Stimulated activated CD8-positive, alpha-beta memory T cell treated with anti-CD3 and anti-CD28 coated beads, Interleukin-12 subunit alpha, Interleukin-12 subunit beta, amount 100 ng/mL, for 4 hours (primary cell): ENCODE measurements at places on chromosomes 6 and 20.

DNA sequence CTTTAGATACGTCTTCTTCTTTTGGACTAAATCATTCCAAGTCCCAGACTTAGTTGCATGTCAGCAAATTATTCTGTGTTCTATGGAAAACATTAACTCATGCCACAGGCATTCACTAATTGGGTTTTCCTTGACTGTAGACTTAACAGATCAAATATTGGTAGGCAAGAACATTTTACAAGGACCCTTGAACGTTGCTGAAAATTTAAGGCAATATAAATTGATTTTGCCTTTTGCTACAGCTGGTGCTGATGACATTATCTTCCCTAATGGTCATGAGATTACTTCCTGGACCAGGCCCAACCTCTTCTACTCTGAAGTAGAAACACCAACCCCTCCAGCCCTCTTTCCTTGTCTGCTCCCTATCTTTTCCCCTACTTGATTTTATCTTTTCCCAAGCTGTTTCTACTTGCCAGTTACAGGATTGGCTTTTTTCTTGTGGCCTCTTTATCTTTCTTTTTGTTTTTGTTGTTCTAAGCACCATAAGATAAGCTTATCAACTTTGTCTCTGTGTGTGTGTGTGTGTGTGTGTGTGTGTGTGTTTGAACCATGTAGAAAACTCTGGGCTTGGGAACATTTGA is 514.0 kb upstream of the SOX4 start:
- no peak for DNase-seq

DNA sequence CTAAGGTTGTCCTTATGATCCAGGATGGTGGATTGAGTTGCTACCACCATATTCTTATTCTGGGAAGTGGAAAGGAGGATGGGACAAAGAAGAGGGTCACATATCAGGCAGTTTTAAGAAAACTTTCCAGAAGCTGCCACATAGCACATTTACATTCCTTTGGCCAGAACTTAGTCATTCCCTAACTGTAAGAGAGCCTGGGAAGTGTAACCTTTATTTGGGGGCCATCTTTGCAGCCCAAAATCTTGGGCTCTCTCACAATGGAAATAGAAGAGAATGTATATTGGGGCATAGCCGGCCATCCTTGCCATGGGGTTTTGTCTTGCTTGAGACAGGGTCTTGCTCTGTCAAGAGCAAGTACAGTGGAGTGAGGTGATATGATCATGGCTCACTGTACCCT is 8.4 kb downstream of the ZNF341 start:
- no peak for DNase-seq

DNA sequence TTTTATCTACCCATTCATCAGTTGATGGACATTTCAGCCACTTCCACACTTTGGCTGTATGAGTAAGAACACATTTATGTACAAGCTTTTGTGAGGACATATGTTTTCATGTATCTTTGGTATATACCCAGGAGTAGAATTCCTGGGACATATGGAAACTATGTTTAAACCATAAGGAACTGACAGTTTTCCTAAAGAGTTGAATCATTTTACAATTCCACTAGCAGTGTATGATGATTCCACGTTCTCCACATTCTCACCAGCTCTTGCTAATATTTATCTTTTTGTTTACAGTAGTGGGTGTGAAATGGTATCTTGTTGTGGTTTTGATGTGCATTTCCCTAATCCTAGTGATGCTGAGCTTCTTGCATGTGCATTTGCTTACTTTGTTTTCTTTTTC is 338.1 kb downstream of the PLCB1 start:
- DNase-seq, result no peak

- DNase-seq, result no peak
Measured at GRCh38 chr6:121959501-121959900, 440.0 kb upstream of the HSF2 start.

- no peak for DNase-seq
Measured at GRCh38 chr6:107458672-107459282, 587 bp downstream of the PDSS2 start.

DNA sequence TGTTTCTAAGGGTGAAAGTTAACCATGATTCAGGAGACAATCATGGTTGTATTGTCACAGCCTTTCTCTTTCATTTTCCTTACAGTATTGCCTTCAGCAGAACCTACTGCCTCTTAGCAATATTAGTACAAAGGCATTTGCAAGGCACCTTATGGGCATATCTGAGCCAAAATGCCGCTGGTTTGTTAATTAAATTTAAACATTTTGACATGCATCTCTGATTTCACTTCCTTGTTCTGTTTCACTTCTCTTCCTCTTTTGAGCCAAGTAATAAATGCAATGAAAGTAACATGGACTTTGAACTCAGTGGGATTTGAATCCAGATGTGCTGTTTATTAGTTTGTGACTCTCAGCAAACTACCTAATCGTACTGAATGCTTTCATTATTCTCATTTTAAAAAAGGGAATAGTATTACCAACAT is 467.4 kb upstream of the CITED2 start:
- no peak for DNase-seq

- no peak for DNase-seq
Measured at GRCh38 chr20:1892119-1892385, 3.2 kb upstream of the SIRPA start.

GRCh38 chr6:3962291-3963280 is 113.4 kb downstream of the FAM50B start:
- DNase-seq, result no peak

DNA sequence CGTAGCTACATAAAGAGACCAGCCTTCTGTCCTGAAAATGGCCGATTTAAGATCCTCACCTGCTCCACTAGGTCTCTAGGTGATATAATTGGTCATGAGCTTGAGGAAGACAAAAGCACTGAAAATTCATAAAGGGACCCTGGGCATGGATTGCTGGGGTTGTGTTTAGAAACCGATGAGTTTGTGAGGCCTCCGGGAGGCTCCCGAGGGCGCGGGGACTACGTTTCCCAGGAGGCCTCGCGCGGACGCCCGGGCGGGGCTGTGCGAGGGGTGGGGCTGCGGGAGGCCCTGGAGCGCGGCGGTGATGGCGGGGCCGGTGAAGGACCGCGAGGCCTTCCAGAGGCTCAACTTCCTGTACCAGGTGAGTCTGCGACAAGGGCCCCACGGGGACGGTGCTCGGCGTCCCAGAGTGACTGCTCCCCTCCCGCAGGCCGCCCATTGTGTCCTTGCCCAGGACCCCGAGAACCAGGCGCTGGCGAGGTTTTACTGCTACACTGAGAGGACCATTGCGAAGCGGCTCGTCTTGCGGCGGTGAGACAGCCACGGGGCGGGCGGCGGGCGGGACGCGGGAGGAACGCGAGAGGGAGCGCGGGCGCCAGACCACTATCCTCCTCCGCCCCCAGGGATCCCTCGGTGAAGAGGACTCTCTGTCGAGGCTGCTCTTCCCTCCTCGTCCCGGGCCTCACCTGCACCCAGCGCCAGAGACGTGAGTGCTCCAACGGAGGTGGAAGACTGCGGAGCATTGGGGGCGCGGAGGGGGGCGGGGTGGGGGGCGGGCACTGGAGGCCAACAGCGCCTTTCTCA is at the start of gene RPP21:
Gene RPP21 (plus strand): TSS at position 289 of the 804 bp plus-strand sequence. CDS start 16 bp downstream, at position 305.
- DNase-seq, result peak; percentile 79

- DNase-seq, result no peak
Measured at GRCh38 chr6:130424710-130425109, 58.9 kb downstream of the TMEM200A start.

- peak; percentile 19 for DNase-seq
Measured at GRCh38 chr20:62739581-62740285, 31.1 kb downstream of the NTSR1 start.

GRCh38 chr20:2984028-2984501 is 59.4 kb upstream of the GNRH2 start:
- DNase-seq, result no peak

DNA sequence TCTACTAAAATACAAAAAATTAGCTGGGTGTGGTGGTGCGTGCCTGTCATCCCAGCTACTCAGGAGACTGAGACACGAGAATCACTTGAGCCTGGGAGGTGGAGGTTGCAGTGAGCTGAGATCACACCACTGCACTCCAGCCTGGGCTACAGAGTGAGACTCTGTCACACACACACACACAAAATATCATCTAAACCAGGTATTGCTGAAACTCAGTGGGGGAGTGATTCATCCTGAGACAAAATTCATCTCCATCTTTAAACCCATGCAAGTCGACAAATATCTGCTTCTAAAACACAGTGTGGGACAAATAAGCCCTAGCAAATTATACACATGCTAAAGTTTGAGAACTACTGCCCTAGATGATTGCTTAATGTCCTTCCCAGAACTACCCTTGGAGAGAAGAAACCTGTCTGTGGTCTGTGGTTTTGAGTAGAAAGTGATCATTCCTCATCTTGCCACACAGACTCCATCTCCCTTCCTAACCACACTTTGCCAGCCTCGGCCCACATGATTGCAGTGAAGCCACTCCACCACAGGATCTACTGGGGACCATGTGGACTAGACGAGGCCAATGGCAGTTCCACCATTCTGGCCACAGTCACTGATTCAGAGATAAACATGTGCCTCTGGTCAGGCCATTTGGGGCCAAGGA is 130.3 kb downstream of the OPRM1 start:
- no peak for DNase-seq

GRCh38 chr6:15816661-15817060 is 153.8 kb upstream of the DTNBP1 start:
- DNase-seq, result no peak

DNA sequence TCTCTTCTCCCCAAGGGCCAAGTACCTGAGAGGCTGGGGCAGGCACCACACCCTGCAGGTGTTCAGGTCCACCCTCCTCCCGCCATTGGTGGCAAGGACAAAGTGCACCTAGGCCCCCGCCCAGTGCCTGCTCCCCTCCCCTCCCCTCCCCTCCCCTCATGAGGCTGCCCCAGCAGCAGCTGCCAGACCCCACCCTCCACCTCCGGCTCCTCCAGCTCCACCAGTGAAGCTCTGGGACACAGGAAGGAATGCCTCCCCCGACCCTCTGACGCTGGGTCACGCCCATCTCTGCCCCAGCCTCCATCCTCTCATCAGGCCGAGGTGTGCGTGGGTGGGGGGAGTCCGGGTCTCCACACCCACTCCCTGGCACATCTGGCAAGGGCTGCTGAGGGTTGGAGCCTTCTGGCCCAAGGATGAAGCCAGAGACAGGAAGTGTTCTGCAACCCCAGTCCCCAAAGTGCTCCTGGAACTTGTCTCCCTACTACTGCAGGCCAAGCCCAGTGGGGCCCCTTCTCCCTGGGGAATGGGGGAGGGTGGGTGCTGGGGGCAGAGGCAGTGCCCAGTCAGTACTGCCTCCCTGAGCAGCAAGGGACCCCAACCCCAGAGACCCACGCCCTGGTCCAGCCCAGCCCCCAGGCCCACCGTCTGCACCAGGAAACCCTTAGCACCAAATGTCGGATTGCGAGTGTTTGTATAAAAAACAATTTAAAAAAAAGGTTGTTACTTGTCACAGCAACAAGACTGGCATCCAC is 1.6 kb upstream of the UCKL1 start:
- no peak for DNase-seq

DNA sequence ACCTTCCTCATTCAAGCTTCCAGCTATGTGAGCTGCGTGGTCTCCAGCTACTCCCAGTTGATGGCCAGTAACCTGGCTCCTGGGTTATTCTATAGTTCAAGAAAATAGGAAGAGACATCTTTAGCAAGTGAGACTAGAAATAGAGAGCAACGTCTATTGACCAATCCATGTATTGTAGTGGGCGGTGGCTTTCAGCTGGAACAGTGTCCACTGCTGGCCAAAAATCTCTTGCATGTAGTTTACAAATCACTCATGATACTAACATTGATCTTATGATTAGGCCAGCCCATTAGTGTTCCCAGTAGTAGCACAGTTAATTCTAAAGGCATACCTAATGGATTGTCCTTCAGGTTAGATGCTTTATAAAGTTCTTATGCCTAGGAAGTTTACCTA is 58.9 kb upstream of the SCP2D1 start:
- DNase-seq, result no peak

GRCh38 chr20:37452236-37452635 is 68.8 kb upstream of the NNAT start:
- no peak for DNase-seq

DNA sequence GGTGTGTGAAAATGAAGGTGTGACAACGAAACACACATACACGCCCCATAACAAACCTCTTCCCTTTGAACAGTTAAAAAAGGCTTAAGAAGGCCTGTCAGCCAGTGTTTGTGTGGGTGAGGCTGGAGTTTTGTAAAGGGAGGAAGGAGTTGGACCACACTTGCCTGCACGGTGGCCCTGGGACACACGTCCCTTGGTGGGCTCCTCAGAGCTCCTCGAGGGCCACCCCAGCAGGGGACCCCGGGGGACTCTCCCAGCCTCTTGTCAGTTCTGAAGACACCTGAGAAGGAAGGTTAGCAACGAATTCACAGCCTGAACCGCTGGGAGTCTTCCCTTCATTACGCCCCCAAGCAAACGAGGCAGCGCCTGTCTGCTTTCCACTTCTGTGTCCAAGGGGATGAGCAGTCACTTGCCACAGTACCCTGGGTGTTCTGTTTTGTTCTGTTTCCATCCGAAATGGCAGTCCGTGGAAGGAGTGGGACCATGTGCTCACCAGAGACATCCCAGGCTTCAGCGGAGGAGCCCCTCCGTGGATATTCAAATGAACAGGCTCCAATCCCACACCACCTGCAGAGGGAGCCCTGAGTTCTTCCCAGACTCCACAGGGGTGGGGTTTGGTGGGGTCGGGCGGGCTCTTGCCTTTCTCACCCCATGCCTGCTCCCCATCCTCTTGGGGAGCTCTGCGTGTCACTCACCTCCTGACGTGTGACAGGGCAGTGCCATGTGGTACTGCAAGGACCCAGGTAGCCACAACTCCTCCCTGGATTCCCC is 68.6 kb downstream of the NRN1 start:
- DNase-seq, result no peak

- no peak for DNase-seq
Measured at GRCh38 chr20:47296950-47297349, 59.5 kb downstream of the ZMYND8 start.

- no peak for DNase-seq
Measured at GRCh38 chr20:33926425-33926824, 67.3 kb upstream of the RALY start.

DNA sequence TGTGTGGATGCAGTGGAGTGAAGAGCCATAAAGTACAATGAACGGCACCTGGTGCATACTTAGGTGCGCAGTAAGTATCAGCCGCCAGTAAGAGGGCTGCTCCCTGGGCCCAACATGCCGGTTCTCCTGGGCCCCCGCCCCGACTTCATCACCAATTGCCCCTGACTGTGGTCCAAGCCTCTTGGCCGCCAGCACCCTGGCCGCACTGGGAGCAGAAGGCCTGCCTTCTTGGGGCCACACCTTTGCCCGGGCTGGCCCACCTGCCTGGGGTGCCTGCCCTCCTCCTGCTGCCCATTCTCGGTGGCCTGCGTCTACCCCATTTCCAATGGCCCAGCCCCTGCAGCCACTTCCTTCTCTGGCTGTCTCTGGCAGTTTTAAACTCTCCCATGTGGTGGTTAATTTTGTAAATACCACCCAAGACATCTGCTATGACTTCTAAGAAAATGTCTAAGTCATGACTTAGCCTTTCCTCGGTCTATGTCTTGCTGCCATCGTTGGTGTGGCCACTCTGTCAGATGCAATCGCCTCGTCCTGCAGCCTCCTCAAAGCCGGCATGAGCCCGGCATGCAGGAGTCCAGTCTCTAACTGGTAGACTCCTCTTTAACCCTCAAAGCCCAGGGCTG is 36.8 kb downstream of the PMEPA1 start:
- no peak for DNase-seq

- DNase-seq, result no peak
Measured at GRCh38 chr6:121260651-121261102, 73.6 kb downstream of the TBC1D32 start.

- DNase-seq, result no peak
Measured at GRCh38 chr6:161163466-161164181, 110.2 kb downstream of the AGPAT4 start.
